ENCODE measurements at places on chromosomes 13 and 19.

GRCh38 chr19:793806-794205 is 3.4 kb upstream of the PTBP1 start:
- DNase-seq, result no peak

DNA sequence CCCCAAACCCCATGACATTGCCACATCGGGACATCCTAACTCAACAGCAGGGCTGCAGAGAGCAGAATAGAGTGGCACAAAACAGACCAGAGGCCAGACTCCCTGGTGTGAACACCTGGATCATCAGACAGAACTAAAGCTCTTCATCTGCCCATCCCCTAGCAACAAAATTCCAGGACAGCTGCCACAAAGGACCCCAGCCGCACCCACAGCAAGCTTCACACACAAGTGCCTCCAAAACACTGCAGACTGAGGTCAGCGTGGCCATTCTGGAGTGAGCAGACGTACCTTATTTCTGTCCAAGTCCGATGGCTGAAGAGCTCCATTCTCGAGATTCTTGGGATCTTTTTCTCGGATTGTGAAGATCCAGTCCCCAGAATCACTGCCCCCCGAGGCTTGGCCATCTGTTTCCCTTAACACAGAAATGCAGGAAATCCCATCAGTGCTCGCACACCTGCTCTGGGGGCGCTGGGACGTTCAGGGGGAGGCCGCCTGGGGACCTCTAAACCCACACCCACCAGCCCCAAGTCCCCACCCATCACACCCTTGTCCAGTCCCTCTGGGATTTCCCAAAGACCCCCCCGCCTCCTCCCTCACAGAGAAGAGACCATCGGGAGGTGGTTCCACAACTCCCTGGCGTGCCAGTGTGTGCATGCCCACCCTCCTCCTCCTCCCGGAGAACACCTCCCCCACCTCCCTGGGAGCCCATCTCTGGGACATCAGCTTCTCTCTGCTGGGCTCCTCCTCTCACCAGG is 115.2 kb downstream of the STK24 start:
- DNase-seq, result no peak

DNA sequence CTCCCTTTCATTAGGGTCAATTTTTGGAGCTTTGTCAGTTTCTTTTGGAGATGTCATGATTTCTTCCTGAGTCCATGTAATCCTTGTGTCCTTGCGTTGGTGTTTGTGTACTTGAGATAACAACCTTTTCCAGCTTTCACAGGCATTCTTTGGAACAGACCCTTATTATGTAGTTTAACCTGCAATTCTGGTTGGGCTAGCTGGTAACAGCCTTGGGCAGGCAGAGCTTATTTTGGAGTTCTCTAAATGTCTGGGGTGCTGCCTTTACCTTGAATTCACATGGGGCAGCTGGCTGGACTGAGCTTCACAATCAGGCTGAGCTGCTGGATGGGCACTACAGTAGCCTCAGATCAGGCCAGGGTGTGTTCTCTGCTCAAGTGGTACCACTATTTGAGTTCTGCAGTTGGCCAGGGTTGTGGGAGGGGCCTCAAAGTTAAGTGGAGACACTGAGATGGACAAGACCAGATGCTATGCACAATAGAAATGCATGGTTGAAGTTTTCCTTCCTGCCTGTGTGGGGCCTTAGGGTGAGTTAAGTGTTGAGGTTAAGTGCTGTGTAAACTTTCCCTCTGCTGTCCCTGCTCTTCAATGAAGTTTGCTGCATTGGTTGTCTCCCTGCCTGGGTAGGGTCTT is 277.3 kb downstream of the ATP8A2 start:
- no peak for DNase-seq

DNA sequence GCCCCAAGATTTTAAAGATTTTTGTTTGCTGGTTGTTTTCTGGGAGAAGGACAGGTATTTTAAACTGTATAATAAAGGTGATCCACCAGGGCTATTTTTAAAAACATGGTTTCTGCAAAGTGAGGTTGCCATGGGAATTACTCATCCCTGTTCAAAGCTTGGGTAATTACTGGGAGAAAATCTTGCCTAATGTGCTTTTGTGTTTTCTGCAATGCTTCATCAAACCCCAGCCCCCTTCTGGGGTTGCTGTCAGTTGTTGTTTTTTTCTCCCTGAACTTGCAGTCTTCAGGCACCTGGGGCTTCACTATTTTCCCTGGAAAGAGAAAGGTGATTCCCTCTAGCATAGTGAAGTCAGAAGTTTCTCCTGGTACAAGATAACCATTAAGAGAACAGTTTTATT is 277.2 kb downstream of the NALCN start:
- no peak for DNase-seq

DNA sequence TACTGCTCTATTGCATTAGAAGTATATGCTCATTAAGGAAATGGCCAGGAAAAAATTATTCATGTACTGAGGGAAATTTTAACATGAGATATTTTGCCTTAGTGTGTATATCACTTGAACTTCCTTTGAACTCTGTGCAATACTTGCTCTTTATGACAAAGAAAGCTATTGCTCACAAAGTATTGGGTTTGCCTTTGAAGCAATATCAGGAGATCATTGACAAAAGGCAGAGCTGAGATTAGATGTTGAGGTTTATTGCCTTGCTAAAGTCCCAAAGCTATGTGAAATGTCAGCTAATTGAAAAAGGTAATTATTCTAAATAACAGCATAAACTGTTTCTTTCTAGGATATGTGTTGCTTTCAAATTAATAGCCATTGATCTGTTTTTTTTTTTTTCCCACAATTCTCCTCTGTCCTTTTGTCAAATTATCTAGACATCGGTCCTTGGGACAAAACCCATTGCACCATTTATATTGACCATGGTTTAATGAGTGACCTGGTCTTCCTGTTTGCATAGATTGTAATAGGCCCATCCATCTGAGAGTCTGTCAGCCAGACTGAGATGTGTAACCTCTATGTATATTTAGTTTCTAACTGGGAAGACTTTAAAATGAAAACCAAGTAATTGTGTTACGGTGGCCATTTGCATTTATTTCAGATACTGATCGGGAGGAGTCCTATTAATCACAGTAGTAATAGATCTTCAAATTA is 752.7 kb upstream of the GPC6 start:
- no peak for DNase-seq

GRCh38 chr13:102710261-102710679 is 15.4 kb upstream of the METTL21C start:
- no peak for DNase-seq

GRCh38 chr19:16088351-16089009 is 12.2 kb downstream of the TPM4 start:
- no peak for DNase-seq

DNA sequence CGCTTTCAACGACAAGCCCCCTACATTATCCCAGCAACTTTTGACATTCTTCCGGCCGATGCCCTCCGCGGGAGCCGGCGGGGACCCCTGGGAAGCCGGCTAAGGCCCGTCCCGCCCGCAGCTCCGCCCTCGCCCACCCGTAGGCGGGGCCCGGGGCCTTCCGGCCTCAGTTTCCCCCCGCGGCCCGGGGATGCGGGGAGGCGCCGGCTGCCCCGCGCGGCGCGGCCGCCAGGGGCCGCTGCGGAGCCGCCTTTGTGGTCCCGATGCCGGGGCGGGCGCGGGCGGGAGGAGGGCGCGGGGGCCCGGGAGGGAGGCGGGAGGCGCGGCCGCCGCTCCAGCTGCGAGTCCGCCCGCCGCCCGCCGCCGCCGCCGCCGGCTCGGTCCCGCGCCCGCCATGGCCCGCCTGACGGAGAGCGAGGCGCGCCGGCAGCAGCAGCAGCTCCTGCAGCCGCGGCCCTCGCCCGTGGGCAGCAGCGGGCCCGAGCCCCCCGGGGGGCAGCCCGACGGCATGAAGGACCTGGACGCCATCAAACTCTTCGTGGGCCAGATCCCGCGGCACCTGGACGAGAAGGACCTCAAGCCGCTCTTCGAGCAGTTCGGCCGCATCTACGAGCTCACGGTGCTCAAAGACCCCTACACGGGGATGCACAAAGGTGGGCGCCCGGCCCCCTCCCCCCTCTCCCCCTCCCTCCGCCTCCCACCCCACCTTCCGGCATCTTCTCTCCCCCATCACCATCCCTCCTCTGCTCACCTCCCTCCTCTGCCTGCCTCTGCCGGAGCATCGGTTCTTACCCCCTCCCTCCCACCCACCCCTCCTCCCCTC is at the start of gene CELF5:
CELF5 (plus strand) TSS at position 316 of the 823 bp plus-strand sequence; CDS start at position 395, 79 bp downstream.
- peak; percentile 40 for DNase-seq

GRCh38 chr19:33100894-33101644 is 20.1 kb downstream of the GPATCH1 start:
- DNase-seq, result no peak

- DNase-seq, result no peak
Measured at GRCh38 chr19:5115351-5115750, 146.4 kb downstream of the KDM4B start.

GRCh38 chr19:55158848-55159749 is 1.6 kb upstream of the TNNI3 start:
- no peak for DNase-seq

DNA sequence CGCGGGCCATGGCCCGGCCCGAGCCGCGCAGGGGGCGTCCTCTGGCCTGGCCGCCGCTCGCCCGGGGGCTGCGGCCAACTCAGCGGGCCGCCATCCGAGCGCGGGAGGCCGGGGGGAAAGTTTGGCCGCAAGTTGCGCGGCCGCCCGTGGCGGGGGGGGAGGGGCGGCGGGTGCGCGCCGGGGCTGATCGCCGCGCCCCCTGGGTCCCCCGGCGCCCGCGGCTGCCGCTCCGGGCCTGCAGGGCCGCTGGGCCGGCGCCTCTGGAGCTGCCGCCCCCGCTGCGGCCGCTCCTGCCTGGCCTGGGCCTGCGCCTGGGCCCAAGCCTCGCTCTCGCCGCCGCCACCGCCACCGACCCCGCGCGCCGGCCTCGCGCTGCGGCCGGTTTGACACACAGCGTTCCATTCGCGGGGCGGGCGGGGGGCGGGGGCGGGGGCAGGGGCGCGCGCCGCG is at the start of gene NR2F6:
NR2F6 (minus strand) TSS at position 385 of the 450 bp plus-strand sequence. CDS start 699 bp downstream, outside the sequence.
- DNase-seq, result no peak

DNA sequence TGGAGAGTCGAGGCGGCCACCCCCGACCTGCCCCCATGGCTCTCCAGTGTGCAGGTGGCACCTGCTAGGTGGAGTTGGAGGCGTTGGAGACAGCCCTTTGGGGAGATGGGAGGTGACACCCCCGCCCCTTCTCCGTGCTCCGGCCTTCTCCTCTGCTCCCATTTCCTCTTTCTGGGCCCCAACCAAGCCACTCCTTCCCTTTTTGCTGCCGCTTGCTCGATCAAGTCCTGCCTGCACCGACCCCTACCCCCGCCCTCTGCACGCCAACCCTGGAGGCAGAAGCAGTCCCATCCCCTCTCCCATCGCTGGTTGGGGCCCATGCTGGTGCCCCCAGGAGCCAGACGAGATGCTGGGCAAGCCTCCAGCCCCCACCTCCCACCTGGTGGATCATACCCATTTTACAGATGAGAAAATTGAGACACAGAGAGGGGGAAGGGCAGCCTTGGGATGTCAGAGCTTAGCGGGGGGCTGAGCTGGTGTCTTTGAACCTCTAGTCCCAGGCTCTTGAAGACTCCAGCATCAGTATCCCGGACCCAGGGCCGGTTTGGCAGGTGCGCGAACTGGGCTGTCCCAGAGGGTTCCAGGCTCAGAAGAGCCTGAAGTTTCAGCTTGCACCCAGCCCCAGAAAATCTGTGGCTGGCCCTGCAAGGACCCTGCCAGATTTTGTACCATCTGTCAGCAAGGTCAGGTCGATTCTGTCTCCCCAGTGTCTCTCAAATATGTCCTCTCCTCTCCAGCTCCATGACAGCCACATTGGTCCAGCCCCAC is 10.3 kb downstream of the GNA15 start:
- no peak for DNase-seq
